Urinary bladder (tissue), 4 donors: ENCODE measurements at places on chromosomes 16 and 17.

- DNase-seq = no peak
Measured at GRCh38 chr16:15979801-15980200, 30.4 kb downstream of the ABCC1 start.

DNA sequence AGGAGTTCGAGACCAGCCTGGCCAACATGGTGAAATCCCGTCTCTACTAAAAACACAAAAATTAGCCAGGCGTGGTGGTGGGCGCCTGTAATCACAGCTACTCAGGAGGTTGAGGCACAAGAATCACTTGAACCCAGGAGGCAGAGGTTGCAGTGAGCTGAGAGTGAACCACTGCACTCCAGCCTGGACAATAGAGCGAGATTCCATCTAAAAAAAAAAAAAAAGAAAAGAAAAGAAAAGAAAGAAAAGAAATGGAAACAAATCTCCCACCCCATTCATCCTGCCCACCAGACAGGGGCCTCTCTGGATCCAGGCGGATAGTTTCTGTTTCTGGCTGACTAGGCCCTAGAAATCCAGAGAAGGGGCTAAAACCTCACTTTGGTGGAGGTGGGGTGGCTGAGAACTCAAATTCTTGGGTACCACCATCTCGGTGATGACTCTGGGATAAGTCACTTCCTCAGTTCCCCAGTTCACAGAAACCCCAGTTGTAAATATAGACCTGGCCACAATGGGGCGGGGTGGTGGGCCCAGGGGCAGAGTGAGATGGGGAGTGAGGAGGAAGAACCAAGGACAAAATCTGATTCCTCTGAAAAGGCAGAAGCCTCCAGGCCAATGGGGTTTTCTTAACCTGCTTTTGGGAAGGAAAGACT, 22.2 kb downstream of the SOCS1 start:
- DNase-seq = no peak

- DNase-seq = no peak
Measured at GRCh38 chr16:54936979-54937670, 6.5 kb downstream of the IRX5 start.

- DNase-seq = no peak
Measured at GRCh38 chr17:39629494-39629880, 2.7 kb downstream of the PPP1R1B start.

DNA sequence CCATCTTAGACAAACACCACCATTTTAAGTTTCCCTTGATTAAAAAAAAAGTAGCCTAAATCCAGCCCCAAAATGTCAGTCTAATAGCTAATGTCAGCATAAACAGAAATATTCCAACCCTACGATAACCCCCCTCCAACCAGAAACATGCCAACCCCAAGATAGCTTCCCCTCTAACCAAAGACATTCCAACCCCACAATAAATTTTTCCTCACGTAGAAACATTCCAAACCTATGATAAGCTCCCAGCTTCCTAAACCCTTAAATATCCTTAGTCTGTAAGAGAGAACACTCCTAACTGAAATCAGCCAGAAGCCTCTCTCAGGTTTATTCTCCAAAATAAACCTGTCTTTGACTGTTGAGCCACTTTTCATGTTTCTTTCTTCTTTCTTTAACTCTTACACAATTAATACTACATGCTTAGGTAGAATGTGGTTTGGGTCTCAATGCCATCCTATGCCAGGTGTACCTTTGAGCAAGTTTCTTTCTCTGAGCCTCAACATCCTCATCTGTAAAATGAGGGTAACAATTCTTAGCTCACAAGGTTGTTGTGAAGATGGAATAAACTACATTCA, 10.5 kb upstream of the KRT38 start:
- DNase-seq = no peak

DNA sequence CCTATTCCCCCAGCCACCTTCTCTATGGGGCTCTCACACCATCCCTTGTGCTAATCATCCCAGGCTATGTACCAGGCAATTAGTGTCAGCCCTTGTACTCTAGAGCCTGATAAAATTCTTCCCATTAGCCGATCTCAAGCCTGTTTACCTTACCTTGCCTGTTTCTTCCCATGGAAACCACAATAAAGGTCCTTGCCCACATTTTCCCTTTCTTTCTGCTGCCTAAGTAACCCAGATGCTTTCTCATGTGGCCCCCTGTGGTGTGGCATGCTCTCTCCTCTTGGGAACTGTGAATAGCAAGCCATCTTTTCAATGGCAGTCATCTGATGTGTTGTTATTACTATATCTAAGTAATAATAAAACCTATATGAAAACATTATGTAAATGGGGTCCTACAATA, 265.8 kb upstream of the ELAC2 start:
- DNase-seq = no peak
